ENCODE measurements at places on chromosomes 1 and 21.

GRCh38 chr1:211812584-211812983, 18.0 kb downstream of the LPGAT1 start:
- no peak for DNase-seq

DNA sequence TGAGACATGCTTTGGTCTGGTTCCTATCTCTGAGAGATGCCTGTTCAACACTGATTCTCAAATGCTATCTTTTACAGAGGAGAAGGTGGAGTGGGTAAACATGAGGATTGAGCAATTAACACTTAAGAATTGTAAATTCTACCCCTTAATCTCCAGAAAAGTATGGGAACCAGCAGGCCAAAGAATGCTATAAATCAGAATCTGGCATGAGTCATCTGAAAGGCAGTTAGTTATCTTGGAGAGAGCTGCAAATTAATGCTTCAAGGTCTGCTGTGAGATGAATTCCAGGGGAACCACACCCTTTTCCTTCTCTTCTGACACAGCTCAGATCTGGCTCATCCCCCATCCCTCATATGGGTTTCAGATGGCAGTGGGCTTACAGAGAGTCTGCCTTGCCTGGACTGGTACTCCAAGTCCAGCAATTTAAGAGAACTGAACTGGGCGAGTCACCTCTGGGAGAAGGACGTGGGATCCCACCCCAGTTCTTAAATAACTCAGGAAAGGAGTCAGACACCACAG, 5.2 kb downstream of the S100A10 start:
- DNase-seq, result no peak

GRCh38 chr1:227429447-227430359, 111.4 kb upstream of the CDC42BPA start:
- DNase-seq, result no peak

GRCh38 chr1:3925256-3925655, 25.2 kb upstream of the C1orf174 start:
- DNase-seq, result no peak

DNA sequence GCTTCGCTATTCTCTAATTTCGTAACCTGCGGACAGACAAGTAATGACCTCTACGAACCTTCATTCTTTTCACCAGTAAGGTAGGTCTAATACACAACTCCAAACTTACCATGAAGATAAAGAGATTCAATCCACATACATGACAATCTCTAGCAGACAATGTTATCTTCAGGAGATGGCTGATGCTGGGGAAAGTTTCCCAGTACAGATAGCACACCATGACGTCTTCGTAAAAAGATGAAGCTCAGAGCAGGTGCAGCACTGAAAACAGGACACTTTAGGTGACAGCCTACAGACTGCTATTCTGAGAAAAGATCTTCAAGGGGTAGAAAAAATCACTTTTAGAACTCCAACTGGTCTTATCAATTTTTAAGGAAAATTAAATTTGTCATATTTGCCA, 41.3 kb downstream of the ZNF281 start:
- no peak for DNase-seq

- no peak for DNase-seq
These were observed 61.4 kb downstream of the TMEM200B start for GRCh38 chr1:29062157-29062942.

- no peak for DNase-seq
These were observed 58.4 kb downstream of the AGPAT3 start for GRCh38 chr21:43923391-43923790.

DNA sequence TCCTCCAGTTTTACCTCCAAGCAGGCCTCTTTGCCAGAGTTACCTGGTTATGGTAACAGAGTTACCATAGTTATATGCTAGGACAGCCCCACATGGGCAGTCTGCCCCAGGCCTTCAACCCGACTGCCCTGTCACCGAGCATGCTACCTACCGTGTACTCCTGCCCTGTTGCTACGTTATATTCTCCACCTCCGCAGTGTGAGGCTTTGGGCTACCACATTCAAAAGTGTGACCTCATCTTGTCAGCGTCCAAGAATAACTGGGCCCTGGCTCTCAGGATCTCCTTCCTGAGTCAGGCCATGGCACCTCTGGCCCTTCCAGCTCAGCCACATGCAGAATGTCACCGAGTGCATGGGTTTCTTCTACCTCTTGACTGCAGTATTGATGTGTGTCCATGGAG, 8.9 kb downstream of the MAPKAPK2 start:
- DNase-seq, result no peak

DNA sequence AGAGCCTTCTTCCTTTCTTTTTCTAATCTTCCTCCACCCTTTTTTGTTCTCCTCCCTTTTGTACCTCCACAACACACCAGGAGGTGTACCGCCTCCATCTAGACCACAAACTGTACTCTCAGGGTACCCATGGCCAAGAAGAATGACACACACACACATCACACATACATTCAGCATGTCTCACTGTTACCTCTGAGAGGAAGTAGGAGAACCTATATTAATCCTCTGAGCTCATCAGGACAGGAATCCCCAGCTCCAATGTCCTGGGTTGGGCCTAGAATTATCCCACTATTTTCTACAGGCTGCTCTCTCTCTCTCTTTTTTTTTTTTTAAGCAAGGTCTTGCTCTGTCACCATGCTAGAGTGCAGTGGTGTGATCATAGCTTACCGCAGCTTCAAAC, 36.7 kb downstream of the ATP2B4 start:
- DNase-seq, result no peak

DNA sequence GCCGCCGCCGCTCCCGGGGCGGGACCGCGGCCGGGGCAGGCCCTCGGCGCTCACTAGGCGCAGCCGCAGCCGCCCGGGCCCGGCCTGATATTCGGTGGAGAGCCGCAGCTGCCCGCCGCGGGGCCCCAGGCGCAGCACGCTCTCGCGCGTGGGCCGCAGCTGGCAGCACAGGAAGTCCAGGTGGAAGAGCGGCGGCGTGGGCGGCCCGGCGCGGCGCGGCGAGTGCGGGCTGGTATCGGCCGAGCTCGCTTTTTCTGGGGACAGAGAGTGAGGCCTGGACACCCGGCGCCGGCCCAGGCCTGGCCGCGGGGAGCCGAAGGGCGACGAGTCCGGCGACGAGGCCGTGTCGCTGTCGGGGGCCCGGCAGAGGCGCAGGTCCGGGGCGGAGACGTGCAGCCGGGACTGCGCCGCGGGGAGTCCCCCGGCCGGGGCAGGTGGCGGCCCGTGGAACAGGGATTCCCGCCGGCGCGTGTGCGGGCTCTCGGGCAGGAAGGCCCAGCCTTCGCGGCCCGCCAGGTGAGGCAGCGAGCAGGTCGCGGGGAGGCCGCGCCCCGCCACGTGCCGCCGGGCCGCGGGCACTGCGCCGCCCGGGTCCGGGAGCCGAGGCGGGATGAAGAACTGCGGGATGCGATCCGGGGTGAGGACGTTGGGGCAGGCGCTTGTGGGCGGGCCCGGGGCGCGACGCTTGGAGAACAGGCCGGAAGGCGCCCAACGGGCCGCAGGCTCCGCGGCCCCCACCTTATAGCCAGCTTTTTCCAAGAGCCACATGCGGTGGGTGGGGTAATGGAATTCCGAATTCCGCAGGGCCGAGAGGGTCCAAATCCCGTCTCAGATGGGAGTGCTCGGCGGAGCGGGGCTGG, 1.2 kb downstream of the C2CD4D start:
- peak; percentile 42 for DNase-seq

DNA sequence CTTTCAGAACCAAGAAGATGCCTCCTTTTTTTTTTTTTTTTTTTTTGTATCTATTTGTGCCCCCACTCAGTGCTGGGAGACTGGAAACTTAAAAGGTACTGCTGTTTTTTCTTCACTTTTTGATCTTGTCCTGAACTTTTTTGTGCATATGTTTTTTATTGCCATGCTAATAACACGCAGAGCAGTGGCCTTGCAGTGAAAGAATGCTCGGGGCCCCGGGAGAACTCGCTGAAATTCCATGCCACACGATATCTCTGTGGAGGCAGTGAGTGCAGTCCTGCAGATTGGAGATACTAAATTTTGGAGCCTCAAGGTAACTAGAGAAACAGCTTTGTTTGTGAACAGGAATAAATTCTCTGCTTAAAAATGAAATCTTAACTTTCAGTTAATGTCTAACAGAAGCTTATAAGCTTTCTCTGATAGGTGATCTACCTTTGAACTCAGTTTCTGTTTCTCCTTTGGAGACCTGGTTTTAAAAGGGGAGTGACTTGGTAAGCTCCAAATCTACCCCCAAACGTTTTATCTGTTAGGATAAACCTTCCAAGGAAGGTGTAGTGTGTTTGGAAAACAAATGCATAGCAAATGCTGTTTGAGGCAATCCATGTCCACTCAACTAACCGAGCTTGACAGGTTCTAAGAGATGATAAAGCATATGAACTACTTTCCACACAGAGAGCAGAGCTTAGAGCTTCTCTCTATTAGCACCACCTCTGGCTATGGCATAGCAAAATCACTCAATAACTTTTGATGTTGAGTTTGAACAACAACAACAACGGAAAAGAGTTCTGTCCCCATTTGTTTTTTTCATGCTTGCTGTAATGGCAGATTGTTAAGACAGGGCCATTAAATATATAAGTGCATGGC, 113.7 kb upstream of the PLXNA2 start:
- no peak for DNase-seq
